ENCODE measurements at places on chromosomes 16 and 17.

GRCh38 chr17:73592501-73592961 is 51.7 kb downstream of the SDK2 start:
- DNase-seq: no peak

GRCh38 chr17:55314061-55314783 is 49.5 kb downstream of the HLF start:
- no peak for DNase-seq

GRCh38 chr17:17129466-17129865 is 76.7 kb downstream of the PLD6 start:
- no peak for DNase-seq

DNA sequence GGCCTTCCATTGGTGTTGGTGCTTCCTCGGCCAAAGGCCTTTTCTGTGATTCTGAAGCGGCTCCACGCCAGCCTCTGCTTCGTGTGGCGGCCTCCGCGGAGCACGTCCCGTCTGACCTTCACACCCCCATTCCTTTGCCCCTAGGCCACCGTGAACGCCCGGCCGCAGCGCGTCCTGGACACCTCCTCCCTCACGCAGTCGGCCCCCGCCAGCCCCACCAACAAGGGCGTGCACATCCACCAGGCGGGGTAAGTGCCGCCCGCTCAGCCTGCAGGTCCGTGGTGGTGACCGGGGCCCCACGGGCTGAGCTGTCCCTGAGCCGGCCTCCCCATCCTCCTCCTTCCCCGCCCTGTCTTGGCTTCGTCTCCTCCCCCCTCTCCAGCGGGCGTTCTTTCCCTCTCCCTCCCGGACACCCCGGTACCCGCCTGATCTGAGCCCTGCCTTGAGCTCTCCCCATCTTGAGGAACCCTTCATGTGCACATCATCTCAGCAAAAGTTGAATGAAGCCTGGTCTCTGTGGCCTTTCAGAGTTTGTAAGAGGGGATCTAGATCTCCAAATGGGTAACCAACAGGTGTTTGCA is 69.0 kb upstream of the CHMP6 start:
- no peak for DNase-seq

- no peak for DNase-seq
Observed at GRCh38 chr16:78574571-78574970, 475.1 kb downstream of the WWOX start.

DNA sequence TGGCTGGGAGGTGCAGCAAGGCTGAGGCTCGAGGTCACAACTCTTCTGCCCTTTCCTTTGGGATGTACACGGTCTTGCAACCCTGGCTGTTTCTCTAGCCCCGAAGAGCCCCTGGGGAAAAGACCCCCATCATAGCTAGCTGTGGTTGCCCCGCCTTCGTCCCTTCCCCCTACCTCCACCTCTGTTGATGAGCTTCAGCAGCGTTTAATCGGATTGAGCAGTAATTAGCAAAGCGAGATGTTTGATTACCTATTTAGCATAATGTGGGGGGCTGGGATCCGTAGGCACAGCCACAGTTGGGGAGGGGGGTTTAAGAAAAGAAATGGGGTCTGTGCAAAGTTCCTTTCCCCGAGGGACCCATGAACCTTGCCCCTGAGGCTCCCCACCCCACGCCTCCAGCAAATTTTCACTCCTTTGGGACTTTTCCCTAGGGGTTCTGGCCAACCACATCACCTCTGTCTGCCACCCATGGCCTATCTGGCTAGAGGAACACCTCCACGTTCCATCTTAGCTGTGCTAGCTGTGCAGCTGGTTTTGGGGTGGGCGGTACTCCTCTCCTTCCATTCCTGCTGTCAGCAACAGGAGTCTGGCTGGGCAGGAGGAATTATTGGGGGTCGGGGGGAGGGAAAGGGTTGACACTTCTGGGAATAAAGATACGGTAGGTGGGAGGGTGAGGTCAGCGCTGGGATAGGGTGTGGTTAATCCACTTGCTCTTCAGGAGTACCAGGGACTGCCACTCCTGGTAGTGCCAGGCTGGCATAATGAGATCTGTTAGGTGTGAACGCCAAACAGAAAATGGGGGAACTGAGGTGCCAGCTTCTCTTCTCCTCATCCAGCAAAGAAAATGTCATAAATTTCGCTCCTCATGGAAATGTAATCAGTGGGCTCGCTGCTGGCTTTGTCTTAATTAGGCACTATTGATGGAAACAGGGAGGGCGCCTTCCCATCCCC is 1.3 kb upstream of the DNAH2 start:
- no peak for DNase-seq

- no peak for DNase-seq
Observed at GRCh38 chr17:72359811-72360210, 239.0 kb downstream of the SOX9 start.

GRCh38 chr17:5683241-5683640 is 98.9 kb upstream of the NLRP1 start:
- DNase-seq: no peak

GRCh38 chr16:54073356-54073755 is 213.2 kb downstream of the IRX3 start:
- peak; percentile 68 for DNase-seq
